Muscle of leg (tissue), 16 donors: ENCODE measurements at places on chromosomes 7 and 10. TPM values are rescaled to one million over a fixed set of nuclear protein-coding genes. Genes with fewer than 3 reads are reported as not detected.

CALHM3 gene
- total RNA-seq: not detected

GRCh38 chr7:46764100-46764936, 817.6 kb downstream of the TNS3 start:
- no peak overlapping the region for H3K27ac ChIP-seq
- H3K36me3 ChIP-seq: no peaks in the 10 kb centered on the region
- H3K27me3 ChIP-seq: no peaks in the 10 kb centered on the region
- H3K4me1 ChIP-seq: no peaks in the 10 kb centered on the region

UNC5B gene
- 6.4 TPM for total RNA-seq

MMP21 gene
- 0.18 TPM for total RNA-seq

FKBP6 gene
- not detected for total RNA-seq

HIPK2 gene
- 6.6 TPM for total RNA-seq

NSUN5 gene
- total RNA-seq: 18.6 TPM

GRCh38 chr7:99876491-99876890, 342 bp downstream of the OR2AE1 start:
- no peak for DNase-seq
- H3K27ac ChIP-seq: no peak overlapping the region
- no peaks in the 10 kb centered on the region for H3K36me3 ChIP-seq

DNA sequence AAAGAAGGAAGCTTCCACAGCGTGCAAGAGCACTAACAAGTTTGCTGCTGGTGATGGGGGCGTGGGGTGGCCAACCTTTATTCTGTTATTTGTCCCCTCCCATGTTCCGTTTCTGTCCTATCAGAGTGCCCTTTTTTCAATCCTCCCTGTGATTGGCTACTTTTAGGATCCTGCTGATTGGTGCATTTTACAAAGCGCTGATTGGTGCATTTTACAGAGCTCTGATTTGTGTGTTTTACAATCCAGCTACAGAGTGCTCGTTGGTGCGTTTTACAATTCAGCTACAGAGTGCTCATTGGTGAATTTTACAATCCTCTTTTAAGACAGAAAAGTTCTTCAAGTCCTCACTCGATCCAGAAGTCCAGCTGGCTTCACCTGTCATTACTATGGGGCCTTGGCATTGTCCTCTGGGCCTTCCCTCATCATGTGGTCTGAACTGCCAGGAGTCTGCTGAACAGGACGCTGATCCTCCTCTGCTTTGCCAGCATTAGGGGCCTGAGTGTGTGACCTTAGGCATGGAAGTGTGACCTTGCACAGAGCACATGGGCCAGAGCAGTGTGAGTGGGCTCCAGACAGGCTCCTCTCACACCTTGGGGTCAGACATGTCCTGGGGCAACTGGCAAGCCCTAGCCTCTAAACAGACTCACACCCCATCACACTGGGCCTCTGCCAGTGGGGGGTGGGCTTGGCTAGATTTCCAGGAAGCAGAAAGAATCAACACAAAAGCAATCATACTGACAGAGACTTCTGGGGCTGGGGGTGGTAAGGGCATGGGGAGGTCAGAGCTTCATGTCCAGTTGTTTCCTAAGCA, 167.4 kb downstream of the PTPN20 start:
- H3K27ac ChIP-seq: no peak overlapping the region
- no peak for DNase-seq
- no peak overlapping the region for H3K4me3 ChIP-seq
- H3K27me3 ChIP-seq: no peaks in the 10 kb centered on the region

GRCh38 chr10:44511166-44511565, 126.3 kb upstream of the CXCL12 start:
- H3K27ac ChIP-seq: no peak overlapping the region
- peaks cover 25% of the 10 kb centered on the region for H3K4me1 ChIP-seq
- H3K4me3 ChIP-seq: no peak overlapping the region
- H3K27me3 ChIP-seq: no peaks in the 10 kb centered on the region
- H3K36me3 ChIP-seq: no peaks in the 10 kb centered on the region

EGFR gene
- 25.4 TPM for total RNA-seq

SAP25 gene
- total RNA-seq: 0.98 TPM

DNA sequence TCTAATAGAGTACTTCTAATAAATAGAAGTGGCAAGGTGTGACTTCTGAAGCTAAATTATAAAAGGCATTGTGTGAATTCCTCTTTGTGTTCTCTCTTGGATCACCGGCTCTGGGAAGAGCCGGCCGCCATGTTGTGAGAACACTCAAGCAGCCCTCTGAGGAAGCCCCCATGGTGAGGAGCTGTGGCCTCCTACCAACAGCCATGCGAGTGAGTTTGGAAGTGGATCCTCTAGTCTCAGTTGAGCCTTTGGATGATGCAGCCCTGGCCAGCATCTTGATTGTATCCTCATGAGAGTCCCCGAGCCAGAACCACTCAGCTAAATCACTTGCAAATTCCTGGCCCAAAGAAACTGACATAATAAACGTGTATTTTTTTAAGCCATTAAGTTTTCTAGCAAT, 94.5 kb upstream of the CARD11 start:
- peaks cover 6% of the 10 kb centered on the region for H3K27me3 ChIP-seq
- no peaks in the 10 kb centered on the region for H3K36me3 ChIP-seq
- H3K4me1 ChIP-seq: no peaks in the 10 kb centered on the region
- DNase-seq: no peak
- no peak overlapping the region for H3K27ac ChIP-seq

RELN gene
- 9.3 TPM for total RNA-seq

DNA sequence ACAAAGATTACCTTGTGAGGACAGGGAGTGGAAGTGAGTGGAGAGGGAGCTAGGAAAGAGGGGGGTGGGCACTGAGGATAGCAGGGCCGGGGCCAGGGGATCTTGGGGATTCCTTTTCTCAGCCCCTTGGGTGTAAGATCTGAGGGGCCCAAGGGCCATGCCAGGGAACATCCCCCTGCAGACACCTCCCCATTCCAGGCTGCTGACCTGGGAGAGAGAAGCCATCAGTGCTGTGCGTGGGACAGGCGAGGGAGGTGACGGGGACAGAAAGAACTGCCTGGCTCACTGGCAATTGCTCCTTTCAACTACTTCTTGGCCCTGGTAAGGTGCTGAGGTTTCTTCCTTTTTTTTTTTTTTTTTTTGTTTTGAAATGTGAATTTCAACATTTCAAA, 12.0 kb upstream of the BTBD16 start:
- H3K27ac ChIP-seq: no peak overlapping the region
- H3K4me3 ChIP-seq: no peak overlapping the region
- H3K27me3 ChIP-seq: no peaks in the 10 kb centered on the region
- peaks cover 10% of the 10 kb centered on the region for H3K4me1 ChIP-seq
- peaks cover 27% of the 10 kb centered on the region for H3K36me3 ChIP-seq

- no peak for DNase-seq
- H3K27ac ChIP-seq: no peak overlapping the region
- peaks cover 7% of the 10 kb centered on the region for H3K4me1 ChIP-seq
- H3K4me3 ChIP-seq: no peak overlapping the region
- peaks cover 14% of the 10 kb centered on the region for H3K27me3 ChIP-seq
Observed at GRCh38 chr10:86060386-86061277, 306.0 kb downstream of the GRID1 start.

- H3K27ac ChIP-seq: no peak overlapping the region
- H3K36me3 ChIP-seq: no peaks in the 10 kb centered on the region
- DNase-seq: no peak
- H3K4me1 ChIP-seq: no peaks in the 10 kb centered on the region
- no peak overlapping the region for H3K4me3 ChIP-seq
Observed at GRCh38 chr7:49422564-49422963, 350.9 kb upstream of the VWC2 start.

FRA10AC1 gene
- total RNA-seq: 11.8 TPM

- H3K36me3 ChIP-seq: no peaks in the 10 kb centered on the region
- peaks cover 9% of the 10 kb centered on the region for H3K4me1 ChIP-seq
- peak; percentile 60 for DNase-seq
Observed at GRCh38 chr10:87656431-87657072, 3.1 kb upstream of the PAPSS2 start.

GRCh38 chr10:608331-609261, 80.9 kb downstream of the DIP2C start:
- peaks cover 38% of the 10 kb centered on the region for H3K4me1 ChIP-seq
- H3K27ac ChIP-seq: no peak overlapping the region
- no peaks in the 10 kb centered on the region for H3K27me3 ChIP-seq
- no peaks in the 10 kb centered on the region for H3K36me3 ChIP-seq
- no peak for DNase-seq
- no peak overlapping the region for H3K4me3 ChIP-seq

ZNF727 gene
- total RNA-seq: 0.44 TPM

DNA sequence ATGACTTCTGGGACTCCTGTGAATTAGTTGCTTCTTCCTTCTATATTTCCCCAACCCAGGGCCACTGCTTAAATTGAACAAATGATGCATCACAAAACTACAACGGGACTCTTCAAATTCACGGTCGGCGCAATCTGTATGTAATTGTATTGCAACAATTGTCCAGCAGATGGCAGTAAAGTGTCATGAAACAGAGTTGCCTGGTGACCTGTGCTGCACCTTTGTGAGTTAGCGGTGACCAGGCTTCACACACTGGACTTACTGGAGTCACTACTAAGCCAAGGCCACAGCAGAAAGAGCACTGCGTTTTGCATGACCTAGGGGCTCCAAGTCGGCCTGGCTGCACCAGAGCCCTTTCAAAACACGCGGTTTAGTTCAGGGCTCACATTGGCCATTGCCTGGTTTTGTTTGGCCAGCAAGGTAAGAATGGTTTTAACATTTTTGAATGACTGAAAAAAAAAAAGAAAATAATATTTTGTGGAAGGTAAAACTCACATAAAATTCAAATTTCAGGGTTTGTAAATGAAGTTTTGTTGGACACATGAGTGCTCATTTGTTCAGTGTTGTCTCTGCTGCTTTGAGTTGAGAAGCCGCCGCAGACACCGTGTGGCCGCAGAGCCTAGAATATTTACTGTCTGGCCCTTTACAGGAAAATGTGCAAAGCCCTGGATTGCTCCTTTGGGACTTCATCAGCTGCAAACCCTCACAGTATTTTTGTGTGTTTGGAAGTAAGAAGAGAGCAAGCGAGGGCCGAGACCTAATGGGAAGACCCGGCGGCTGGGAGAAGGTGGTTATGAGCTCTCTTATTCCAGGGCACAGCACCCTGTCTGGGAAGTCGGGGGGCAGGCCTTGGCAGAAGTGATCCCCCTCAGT, 23.2 kb upstream of the ZNF32 start:
- DNase-seq: peak; percentile 92
- H3K4me3 ChIP-seq: no peak overlapping the region
- H3K27ac ChIP-seq: peak overlapping the region; percentile 52
- peaks cover 30% of the 10 kb centered on the region for H3K27me3 ChIP-seq

DNA sequence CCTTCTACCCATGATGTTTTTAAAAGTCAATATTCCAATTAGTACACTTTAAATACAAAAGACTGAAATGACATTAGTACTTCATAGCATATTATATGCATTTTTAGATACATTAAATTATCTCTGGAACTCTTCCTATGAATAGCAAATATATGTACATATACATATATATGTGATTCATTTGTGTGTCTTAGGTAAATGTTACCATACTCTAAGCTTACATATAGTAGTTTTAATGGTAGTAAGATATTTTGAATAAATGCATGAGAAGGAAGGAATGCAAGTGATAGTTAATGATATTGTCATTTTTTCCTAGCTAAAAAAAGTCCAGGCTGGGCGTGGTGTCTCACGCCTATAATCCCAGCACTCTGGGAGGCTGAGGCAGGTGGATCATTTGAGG, 46.0 kb upstream of the CSTF2T start:
- peaks cover 5% of the 10 kb centered on the region for H3K4me1 ChIP-seq
- H3K36me3 ChIP-seq: no peaks in the 10 kb centered on the region
- DNase-seq: no peak
- H3K27me3 ChIP-seq: no peaks in the 10 kb centered on the region

PTPN20 gene
- 0.53 TPM for total RNA-seq

DNA sequence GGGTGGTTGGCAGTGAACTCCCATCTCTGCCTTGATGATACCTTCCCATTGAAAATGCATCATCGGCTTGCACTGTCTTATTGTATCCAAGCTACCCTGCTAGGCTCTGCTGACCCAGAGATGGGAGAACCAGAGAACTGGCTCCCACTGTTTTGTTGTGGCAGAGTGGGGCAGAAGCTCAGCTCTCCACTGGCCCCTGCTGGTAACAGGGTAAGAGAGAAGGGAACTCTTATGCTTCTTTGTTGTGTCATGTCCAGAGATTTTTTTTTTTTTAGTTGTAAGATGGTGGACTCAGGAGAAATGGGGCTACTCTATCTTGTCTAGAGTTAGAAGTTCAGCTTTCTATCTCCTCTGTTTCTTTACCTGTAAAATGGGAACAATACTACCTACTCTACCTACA, 100.5 kb upstream of the SDK1 start:
- no peak overlapping the region for H3K27ac ChIP-seq
- no peaks in the 10 kb centered on the region for H3K36me3 ChIP-seq
- peak; percentile 8 for DNase-seq
- H3K4me1 ChIP-seq: no peaks in the 10 kb centered on the region
- H3K27me3 ChIP-seq: no peaks in the 10 kb centered on the region

RNLS gene
- 3.5 TPM for total RNA-seq

DNA sequence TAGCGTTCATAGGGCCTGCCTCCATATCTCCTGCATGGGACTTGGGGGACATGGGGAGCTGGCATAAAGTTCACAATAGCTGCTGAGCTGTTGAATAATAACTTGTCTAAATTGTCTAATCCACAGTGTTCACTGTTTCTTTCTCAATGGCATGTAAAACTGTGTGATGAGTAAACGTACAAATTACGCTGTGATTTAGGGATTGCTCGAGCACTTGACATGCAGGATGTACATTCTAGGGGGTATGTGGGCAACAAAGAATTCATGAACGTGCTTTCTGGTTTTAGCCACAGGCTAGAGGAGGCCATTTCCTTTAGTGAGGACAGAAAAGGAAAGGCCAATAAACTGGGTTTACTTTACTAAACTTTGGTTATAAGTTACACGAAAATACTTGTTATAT, 534.2 kb upstream of the ZWINT start:
- H3K4me1 ChIP-seq: no peaks in the 10 kb centered on the region
- DNase-seq: no peak
- H3K27me3 ChIP-seq: no peaks in the 10 kb centered on the region
- no peaks in the 10 kb centered on the region for H3K36me3 ChIP-seq

DNA sequence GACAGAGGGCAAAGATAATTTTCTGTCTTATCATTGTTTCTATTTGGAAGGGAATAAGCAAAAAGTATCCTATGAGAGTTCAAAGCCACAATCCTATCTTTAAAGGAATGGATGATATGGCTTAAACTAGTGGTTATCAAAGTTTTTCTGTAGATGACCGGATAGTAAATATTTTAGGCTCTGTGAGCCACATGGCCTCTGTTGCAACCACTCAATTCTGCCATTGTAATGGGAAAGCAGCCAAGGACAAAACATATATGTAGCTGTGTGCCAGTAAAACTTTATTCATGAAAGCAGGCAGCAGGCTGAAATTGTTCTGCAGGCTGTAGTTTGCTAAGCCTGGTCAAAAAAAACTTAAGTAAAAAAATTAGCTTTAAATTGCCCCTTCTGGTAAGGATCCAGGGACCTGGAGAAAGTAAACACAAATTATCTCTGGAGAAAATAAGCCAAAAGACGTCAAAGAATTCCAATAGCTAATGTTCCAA, 73.3 kb downstream of the THSD7A start:
- no peak for DNase-seq
- H3K36me3 ChIP-seq: no peaks in the 10 kb centered on the region
- H3K27me3 ChIP-seq: no peaks in the 10 kb centered on the region
- H3K27ac ChIP-seq: no peak overlapping the region

POM121L12 gene
- total RNA-seq: not detected

PPP1R17 gene
- total RNA-seq: not detected

LBX1 gene
- total RNA-seq: 3.3 TPM

GRCh38 chr7:50560865-50561351, 4.3 kb downstream of the DDC start:
- H3K27ac ChIP-seq: no peak overlapping the region
- DNase-seq: no peak
- H3K27me3 ChIP-seq: peaks cover 3% of the 10 kb centered on the region
- no peak overlapping the region for H3K4me3 ChIP-seq
- H3K4me1 ChIP-seq: no peaks in the 10 kb centered on the region

MALSU1 gene
- total RNA-seq: 94.2 TPM

- H3K27me3 ChIP-seq: no peaks in the 10 kb centered on the region
- DNase-seq: no peak
Observed at GRCh38 chr7:24869572-24869971, 110.4 kb downstream of the OSBPL3 start.
